ENCODE measurements at places on chromosomes 11 and 22. TPM values are rescaled to one million over a fixed set of nuclear protein-coding genes. Genes with fewer than 3 reads are reported as not detected.

SEPTIN3 gene
- total RNA-seq, result 0.14 TPM

DLG2 gene
- 0.85 TPM for total RNA-seq

GRK3 gene
- total RNA-seq, result 0.74 TPM

ARHGEF17 gene
- 25.1 TPM for total RNA-seq

ST14 gene
- under 0.01 TPM for total RNA-seq

SLC22A6 gene
- not detected for total RNA-seq

SPI1 gene
- total RNA-seq, result not detected

UCP2 gene
- total RNA-seq, result 0.57 TPM

OTOG gene
- not detected for total RNA-seq

PIK3IP1 gene
- total RNA-seq, result 32.2 TPM

DMC1 gene
- total RNA-seq, result 2.7 TPM

OR10A6 gene
- not detected for total RNA-seq

CCDC34 gene
- total RNA-seq, result 3.1 TPM

AQP11 gene
- total RNA-seq, result 2.8 TPM

MS4A15 gene
- total RNA-seq, result not detected

TMEM191B gene
- total RNA-seq, result 0.65 TPM

FGF3 gene
- not detected for total RNA-seq

WNT11 gene
- 1.1 TPM for total RNA-seq

All from smooth muscle cell of bladder (primary cell).